ENCODE measurements at places on chromosomes 5 and 9.

GRCh38 chr5:100731768-100732167 lies 171.3 kb downstream of the ST8SIA4 start:
- peak; percentile 54 for DNase-seq

DNA sequence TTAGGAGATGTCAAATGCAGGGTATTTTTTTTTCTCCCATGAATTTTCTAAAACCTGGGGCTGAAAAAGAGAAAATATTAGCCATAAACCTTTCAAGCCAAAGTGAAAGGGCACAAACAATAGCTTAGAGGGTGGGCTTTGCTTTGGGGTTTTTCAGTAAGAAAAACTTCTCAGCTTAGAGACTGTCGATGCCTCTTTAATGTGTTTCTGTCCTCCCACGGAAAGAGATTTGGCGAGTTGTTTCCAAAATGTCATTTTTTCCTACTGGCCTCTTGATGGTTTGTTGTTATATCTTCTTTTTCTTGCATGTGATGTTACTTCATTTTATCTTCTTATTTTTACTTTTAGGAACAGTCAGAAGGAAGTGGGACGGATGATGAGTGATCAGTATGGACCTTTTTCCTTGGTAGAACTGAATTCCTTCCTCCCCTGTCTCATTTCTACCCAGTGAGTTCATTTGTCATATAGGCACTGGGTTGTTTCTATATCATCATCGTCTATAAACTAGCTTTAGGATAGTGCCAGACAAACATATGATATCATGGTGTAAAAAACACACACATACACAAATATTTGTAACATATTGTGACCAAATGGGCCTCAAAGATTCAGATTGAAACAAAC lies 177.3 kb downstream of the SMARCA2 start:
- DNase-seq = no peak

- DNase-seq = no peak
These were observed 25.7 kb downstream of the SREK1IP1 start for GRCh38 chr5:64742821-64743220.

GRCh38 chr5:37658440-37658839 lies 181.4 kb downstream of the GDNF start:
- DNase-seq = no peak

DNA sequence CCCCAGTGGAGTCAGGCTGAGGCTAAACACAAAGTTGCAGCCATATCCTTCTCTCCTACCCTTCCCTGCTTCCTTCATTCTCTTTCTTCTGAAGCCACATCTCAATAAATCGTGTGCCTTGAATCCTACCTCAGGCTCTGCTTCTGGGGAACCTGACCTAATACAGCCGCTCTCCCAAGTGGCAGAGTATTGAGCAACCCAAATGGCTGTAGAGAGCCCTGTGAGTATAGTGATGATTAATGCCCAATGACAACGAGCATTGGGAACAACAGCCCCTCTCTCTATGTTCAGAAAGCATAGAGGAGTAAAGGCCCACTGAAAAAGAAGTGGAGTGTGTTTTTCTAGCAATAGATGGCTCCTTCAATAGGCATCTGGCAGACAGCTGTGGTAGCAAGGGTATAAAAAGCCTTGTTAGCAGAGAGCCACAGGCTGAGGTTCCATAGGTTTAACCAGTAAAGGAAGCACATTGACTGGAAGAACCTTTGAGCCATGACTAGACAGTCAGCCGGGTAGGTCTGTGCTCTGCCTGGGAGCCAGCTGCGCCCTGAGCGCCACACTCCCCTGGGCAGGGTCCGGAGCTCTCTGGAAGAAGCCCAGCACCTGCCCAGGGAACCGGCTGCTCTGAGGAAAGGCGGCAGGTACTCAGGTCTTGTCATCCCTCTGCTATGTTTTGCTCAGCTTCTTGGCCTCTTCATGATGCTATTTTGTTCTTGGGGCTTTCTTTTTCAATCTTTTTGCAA lies 22.6 kb upstream of the HSPA9 start:
- no peak for DNase-seq

GRCh38 chr9:89277454-89277853 lies 33.5 kb upstream of the CKS2 start:
- DNase-seq = no peak

DNA sequence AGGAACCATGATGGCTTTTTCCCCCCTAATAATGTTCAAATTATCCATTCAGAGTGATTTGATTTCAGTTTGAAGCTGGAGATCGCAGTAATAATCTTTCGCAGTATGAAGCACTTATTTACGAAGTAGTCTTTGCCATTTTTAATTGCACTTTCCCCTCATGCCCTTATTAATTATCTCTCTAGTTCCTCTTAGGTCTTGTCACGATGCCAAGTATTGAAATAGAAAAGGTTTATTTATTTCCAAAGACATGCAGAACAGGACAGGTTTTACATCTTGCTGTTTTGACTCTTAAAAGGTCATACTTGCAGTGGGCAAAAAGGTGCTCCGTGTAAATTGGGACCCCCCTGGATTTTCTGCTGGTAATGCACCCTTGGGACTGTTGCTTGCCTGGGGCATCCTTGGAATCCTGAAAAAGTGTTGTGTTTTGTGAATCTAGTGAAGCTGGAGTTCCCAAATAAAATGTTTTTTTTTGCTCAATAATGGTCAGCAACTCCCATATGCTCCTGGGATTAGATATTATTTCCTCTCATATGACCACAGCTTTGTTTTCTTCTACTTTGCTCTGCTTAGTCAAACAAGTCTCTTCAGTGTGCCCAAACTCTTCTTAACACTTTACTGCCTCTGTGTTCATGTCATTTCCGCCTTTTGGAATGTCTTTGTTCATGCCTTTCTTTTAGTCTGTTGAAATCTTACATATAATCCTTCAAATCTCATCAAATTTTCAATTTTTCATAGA lies 278.3 kb downstream of the TMEM38B start:
- DNase-seq = no peak

GRCh38 chr5:68949711-68950110 lies 144.1 kb upstream of the SLC30A5 start:
- no peak for DNase-seq

GRCh38 chr9:128689820-128690683 lies 1.0 kb downstream of the SET start:
- peak; percentile 89 for DNase-seq

GRCh38 chr9:116900543-116900942 lies 213.4 kb downstream of the TRIM32 start:
- no peak for DNase-seq

DNA sequence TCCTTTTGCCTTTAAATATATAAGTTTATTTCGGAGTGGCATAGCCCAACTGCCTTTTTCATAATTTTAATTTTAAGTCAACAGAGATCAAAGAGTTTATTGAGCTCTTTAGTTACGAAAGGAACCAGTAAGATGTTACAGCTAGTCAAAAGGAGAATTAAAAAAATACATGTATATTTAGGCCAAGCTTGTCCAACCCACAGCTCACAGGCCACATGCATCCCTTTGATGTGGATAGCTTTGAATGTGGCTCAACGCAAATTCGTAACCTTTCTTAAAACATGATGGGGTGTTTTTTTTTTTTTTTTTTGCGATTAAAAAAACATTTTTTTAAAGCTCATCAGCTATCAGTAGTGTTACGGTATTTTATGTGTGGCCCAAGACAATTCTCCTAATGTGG lies 50.2 kb upstream of the IL31RA start:
- DNase-seq = no peak

GRCh38 chr5:154766558-154767281 lies 11.5 kb downstream of the LARP1 start:
- DNase-seq = no peak

DNA sequence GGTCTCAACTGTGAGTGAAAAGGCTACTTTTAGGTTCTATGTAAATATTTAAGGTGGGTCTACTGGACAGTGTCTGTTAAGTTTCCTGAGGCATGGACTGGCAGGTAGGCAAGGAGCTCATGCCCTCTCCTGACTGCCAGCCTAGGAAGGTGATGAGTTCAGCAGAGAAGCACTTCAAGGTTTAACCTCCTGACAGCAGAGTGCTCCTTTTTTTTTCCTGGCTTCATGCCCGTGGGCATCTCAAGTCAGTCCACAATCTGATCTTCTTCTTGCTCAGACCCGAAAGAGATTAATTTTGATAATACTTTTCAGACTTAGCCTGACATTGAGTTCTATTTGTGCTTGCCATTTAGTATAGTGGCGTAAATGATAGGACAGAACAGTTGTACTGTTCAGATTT lies 241.9 kb upstream of the NREP start:
- no peak for DNase-seq

GRCh38 chr9:114771889-114772288 lies 34.0 kb downstream of the TNFSF15 start:
- DNase-seq = no peak

GRCh38 chr5:159773062-159773924 lies 143.0 kb upstream of the ADRA1B start:
- DNase-seq = peak; percentile 82

GRCh38 chr5:133238426-133239205 lies 186.8 kb downstream of the HSPA4 start:
- no peak for DNase-seq

GRCh38 chr9:93459432-93459847 lies 6.1 kb upstream of the FAM120AOS start:
- no peak for DNase-seq

- no peak for DNase-seq
These were observed 69.8 kb downstream of the JMY start for GRCh38 chr5:79305706-79306105.

GRCh38 chr5:150059623-150060022 lies 26.7 kb downstream of the CSF1R start:
- DNase-seq = no peak

- DNase-seq = no peak
These were observed 40.2 kb downstream of the NFIB start for GRCh38 chr9:14273696-14274121.
